Stimulated activated CD8-positive, alpha-beta memory T cell treated with anti-CD3 and anti-CD28 coated beads, Interleukin-2, amount 100 ng/mL, for 1 hour (primary cell): ENCODE measurements at places on chromosomes 3 and 15.

DNA sequence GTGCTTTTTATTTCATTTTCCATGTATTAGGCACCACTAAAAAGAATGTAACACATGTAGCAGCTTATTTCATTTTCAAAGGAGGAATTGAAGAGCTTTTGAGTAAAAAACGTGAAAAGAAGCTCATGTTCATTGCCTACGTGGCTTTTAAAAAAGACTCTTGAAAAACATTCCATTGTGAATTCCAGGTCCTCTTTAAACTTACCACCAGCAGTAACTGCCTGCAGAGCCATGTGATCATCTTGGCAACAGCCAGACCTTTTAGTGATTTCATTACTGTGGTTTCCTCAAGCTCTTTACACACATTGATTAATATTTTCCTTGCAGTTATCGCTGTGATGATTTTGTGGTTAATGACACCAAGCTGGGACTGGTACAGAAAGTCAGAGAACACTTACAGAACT is 43.8 kb upstream of the FBXL22 start:
- no peak for DNase-seq

- DNase-seq: no peak
Measured at GRCh38 chr15:97978401-97979139, 18.1 kb downstream of the ARRDC4 start.

DNA sequence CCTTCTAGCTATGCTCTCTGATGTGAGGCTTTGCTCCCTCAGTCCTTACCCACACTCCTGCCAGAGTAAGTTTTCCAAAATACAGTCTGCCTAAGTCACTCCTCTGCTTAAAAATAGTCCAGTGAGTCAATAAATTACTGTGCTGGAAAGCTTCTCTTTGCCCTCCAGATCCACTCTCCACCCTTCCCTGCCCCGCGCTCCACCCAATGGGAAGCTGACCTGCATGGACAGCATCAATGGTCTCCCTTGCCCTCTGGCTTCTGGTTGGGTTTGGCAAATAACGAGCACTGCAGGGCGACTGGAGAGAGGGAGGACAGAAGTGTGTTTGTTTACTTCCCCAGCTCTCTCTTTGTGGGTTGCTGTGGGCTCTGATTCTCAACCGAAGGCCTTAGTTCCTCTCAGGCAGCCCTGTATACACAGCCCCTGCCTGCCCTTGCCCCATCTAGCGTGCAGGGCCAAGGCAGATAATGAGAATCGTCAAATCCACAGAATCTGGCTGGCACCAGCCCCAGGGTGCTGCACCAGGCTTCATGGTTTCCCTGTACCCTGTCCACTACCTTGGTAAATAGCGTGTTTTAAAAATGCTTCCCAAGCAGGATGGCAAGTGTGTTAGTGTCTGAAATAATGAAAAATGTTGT is 110.4 kb downstream of the ADAMTSL3 start:
- DNase-seq: no peak

DNA sequence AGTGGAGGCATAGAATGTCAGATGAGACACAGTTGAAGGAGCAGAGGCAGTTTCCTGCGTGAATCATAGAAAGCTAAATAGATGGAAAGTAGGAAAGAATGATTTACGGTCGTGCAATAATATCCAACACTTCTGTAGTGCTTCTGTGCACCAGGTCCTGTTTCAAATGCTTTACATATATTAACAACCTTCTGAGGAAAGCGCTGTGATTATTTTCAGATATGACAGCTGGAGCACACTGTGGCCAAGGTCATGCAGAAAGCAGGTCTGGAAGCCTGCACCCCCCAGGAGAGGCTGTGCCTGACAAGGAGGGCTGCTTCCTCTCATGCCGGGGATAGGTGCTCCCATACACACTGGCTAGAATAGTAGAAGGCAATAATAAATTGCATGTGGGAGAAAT is 104.5 kb downstream of the CHRNA7 start:
- DNase-seq: no peak

GRCh38 chr15:75830910-75831805 is 12.1 kb upstream of the UBE2Q2 start:
- no peak for DNase-seq

GRCh38 chr3:78994174-78995027 is 773.4 kb downstream of the ROBO1 start:
- DNase-seq: no peak
